ENCODE measurements at places on chromosomes 2 and 18.

DNA sequence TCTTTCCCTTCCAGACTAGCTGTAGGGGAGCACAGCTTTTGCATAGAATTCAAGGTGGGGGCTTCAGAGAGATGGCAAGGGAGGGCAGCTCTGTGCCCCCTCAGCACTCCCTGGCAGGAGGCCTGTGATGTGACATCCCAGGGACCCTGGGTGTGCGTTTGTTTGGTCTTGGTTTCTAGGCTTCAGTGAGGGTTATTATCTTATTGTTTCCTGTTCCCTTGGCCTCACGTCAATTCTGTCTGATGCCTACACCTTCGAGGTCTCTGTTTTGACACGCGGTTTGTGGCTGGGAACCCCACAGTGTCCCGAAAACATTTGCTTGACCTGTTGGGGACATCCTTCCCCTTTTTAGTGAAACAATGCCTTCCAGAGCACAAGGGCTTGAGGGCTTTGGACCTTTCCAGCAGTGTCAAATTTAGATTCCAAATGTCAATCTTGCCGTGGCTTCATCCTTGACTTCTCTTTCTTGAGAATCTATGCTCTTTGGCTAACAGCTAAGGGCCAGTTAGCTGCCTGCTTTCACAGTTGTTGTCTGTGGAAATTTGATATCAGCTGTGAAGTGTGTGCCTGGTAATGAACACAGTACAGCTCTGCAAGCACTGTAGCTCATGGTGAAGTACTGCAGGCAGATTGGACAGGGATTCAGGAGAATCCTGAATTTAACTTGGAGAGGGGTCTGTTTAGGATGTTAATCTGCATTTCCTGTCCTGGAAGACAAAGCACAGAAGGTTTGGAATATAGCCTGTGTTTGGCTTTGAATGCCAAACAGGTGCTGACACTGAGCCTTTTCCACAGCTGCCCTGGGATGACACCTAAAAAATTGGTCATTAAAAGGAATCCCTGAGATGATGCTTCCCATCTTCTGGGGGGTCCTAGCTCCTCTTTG lies 108.2 kb upstream of the CXCR4 start:
- no peak for DNase-seq

DNA sequence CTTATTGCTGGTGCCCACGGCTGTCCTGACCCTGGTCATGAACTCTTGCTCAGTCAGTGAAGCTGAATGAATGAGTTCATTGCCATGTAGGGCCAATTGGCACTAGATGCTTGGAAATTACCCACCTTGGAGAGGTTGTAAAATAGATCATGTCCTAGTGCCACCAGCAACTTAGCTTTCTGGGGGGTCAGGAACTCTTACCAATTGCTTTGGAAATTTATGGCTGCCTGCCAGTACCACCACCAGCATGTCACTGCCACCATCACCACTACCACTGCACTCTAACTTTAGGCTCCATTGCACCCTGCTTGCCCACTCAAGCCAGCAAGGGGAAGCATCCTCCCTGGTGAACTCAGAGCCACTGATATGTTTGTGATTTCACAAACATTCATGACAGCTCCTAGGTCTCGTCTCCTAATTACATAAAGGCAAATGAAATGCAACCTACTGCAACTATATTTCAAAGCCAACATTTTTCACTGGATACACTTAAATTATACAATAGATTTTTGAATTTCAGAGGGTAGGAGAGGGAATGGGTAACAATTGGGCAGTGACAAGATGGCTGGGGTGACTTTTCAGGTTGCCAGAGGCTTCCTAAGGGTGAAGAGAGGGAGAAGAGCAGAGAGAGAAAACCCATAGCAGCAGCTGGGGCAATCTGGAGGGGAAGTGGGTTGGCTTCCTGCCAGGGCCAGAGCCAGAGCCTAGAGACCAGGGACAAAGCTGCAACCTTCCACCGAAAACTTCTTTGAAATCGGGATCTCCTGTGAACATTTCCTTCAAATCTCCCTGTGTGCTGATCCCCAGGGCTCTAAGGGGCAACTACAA lies 3.5 kb upstream of the EMILIN1 start:
- peak; percentile 65 for DNase-seq

GRCh38 chr2:134999521-134999920 lies 47.7 kb downstream of the MAP3K19 start:
- no peak for DNase-seq

DNA sequence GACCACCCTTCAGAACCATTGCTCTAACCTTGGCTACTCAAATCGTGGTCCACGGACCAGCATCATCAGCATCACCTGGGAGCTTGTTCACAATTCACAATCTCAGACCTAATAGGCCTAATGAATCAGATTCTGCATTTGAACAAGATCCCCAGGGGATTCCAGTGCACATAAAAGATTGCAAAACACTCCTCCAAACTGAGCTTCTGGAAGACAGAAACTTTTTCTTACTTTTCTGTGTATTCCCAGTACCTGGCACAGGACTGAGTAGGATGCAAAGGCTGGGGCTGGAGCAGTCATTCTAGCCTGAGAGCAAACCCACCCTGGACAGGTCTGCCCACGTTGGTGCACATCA lies 115.1 kb upstream of the COPS8 start:
- no peak for DNase-seq

GRCh38 chr2:1598041-1598710 lies 146.1 kb downstream of the PXDN start:
- DNase-seq = no peak

DNA sequence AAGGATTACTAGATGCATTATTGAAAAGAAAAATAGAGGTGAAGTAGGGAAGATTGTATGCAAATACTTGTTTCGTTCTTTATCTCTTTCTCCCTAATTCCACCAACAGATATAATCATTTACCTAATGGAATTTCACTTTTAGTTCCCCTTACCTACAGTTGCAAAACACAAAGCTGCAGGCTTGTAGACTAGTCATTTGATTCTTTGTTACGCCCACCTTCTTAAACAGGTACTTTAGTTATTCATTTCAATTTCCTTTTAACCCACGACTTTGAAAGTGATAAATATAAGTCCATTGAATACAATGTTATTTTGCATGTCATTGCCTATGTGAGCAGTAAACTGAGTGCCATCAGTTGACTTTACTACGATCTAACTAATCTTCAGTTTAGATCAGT lies 3.9 kb upstream of the HRH4 start:
- no peak for DNase-seq

DNA sequence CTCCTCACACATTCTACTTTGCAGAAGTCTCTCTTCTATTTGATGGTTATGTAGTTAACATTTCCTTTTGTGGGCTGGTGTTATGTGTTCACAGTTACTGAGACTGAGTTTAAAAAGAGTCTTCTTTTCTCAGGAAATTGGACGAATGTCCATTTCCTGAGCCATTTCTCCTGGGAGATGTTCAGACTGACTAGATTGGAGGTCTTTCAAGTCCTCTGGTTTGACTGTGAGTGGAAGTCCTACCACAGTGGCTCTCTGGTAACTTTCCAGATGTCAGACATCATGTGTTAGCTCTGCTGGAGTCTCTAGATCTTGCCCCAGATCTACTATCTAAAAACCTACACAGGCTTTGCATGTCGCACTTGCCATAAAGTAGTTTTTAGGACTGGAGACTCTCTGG lies 116.0 kb downstream of the GALR1 start:
- DNase-seq = no peak

GRCh38 chr2:66466433-66466832 lies 31.5 kb downstream of the MEIS1 start:
- no peak for DNase-seq

GRCh38 chr2:172049567-172050120 lies 35.7 kb upstream of the DLX1 start:
- no peak for DNase-seq

GRCh38 chr2:222039821-222040220 lies 259.0 kb downstream of the PAX3 start:
- DNase-seq = no peak

GRCh38 chr2:25567406-25567805 lies 106.0 kb downstream of the DTNB start:
- DNase-seq = peak; percentile 78

- no peak for DNase-seq
These were observed 138.7 kb upstream of the AQP4 start for GRCh38 chr18:27004056-27004829.

DNA sequence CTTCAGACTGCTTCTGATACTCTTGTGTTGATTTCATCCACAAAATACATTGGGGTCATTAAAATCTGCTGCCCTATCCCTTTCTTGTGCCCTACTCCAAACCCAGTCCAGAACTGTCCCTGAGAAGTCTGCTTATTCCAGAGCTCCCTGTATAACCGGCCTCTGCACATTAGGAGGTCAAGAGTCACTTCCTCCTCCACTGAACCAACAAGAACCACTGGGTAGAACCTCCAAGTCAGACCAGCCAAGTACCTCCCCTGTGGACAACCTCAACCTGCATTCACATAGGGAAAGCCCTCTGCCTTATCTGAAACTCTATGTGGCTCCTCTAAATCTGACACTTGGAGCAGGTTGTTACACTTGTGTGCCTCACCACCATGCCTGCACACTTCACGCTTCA lies 22.1 kb downstream of the KDSR start:
- no peak for DNase-seq

DNA sequence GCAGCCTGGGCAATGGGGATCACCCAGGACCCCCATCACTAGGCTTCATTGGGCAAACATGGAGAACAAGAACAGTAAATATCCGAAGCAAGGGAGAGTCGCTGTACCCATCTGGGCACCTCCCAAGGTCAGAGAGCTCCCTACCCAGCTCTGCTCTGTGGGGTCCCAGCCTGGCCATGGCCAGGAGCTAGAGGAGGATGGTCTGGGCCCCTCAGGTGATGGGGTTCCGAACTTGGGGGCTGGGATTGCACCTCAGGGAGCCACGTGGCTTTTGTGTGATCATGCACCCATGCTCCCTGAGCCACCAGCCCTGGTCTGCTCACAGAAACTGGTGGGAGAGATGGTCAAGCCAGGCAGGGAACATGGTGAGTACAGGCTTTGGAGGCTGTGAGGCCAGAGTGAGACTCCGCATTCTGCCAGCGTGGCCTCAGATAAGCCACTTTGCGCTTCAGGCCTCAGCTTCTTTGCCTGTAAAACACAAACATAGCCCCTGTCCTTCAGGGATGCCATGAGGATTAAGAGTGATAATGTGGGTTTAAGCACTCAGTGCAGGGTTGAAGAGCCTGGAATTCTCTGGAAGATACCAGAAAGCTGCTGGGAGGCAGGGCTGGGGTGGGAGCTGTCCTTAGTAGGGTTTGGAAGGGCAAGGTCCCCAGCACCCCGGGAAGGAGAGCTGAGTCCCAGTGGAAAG lies 3.0 kb upstream of the NMUR1 start:
- no peak for DNase-seq

GRCh38 chr18:23088310-23088709 lies 47.0 kb upstream of the CABLES1 start:
- no peak for DNase-seq

- DNase-seq = no peak
These were observed 6.3 kb upstream of the MCFD2 start for GRCh38 chr2:46921676-46922448.

DNA sequence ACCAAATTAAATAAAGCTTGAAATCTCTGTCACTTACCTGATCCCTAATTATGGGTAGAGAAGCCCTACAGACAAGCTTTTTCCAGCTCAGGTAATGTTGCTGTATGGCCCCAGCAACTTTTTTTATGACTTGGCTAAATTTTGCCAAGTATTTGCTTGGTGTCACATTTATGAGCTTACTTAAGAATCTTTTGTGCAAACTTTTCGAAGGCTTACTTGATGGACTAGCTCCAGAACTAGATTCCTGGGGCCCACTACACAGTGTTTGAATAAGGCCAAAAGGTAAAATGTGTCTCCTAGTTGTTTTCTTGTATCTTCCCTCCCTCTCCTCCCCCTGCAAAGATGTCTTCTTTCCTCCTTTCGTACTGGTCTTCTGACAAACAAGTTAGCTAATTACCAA lies 257.9 kb downstream of the OSR1 start:
- no peak for DNase-seq

GRCh38 chr2:29412197-29412925 lies 297.1 kb downstream of the CLIP4 start:
- DNase-seq = no peak

- DNase-seq = no peak
These were observed 83.1 kb downstream of the BCL11A start for GRCh38 chr2:60470340-60470739.

DNA sequence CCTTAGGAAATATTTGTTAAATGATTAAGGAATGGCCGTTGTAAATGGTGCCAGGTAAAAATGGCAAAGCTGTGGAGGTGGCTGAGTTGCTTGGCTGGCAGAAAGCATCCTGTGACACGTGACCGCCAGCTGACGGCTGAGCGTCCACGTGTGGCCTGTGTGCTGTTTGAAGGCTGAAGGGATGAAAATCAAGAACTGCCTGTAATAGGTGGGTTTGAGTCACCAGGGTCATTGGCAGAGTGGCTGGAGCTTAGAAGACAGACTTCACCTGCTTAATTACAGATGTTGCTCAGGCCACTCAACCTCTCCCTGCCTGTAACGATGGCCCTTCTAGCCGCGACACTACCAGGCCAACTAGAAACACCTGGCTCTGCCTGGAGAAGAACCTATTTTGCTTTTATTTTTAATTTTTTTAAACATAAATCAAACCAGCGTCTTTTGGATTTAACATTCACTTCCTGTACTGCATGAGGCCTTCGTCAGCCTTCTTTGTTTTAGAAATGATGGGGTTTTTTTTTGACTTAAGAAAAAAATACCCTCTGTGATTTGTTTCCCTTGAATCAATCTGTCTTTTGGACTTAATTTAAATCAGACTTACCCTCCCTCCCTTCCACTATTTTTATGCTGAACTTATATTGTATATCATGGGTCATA lies 206.5 kb downstream of the PRKCE start:
- no peak for DNase-seq

GRCh38 chr2:108324531-108325255 lies 36.0 kb downstream of the SULT1C2 start:
- peak; percentile 38 for DNase-seq

- no peak for DNase-seq
These were observed 6.0 kb upstream of the ALPI start for GRCh38 chr2:232449964-232450363.

DNA sequence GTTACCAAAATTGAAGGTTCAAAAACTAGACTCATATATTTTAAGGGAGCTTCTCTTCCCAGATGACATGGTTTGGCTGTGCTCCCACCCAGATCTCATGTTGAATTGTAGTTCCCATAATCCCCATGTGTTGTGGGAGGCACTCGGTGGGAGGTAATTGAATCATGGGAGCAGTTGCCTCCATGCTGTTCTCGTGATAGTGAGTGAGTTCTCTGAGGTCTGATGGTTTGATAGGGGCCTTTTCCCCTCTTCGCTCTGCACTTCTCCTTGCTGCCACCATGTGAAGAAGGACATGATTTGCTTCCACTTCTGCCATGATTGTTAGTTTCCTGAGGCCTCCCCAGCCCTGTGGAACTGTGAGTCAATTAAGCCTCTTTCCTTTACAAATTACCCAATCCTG lies 140.1 kb downstream of the MAIP1 start:
- DNase-seq = no peak

All from inflammatory macrophage treated with lipopolysaccharide for 4 hours (primary cell).